ENCODE measurements at places on chromosomes 7 and 10.
A peak's percentile ranks its signal among the peaks of the same experiment; 100 is the strongest.

- no peak for DNase-seq
Observed at GRCh38 chr10:28939281-28940157, 262.2 kb downstream of the BAMBI start.

DNA sequence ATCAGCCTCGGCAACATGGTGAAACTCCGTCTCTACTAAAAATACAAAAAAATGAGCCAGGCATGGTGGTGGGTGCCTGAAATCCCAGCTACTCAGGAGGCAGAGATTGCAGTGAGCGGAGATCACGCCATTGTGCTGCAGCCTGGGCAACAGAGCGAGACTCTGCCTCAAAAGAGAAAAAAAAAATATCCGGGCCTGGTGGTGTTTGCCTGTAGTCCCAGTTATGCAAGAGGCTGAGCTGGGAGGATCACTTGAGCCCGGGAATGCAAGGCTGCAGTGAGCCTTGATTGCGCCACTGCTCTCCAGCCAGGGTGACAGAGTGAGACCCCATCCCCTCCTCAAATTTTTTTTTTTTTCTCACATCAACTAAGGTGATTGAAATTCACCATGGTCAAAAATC, 42.8 kb downstream of the CDC123 start:
- DNase-seq = no peak

DNA sequence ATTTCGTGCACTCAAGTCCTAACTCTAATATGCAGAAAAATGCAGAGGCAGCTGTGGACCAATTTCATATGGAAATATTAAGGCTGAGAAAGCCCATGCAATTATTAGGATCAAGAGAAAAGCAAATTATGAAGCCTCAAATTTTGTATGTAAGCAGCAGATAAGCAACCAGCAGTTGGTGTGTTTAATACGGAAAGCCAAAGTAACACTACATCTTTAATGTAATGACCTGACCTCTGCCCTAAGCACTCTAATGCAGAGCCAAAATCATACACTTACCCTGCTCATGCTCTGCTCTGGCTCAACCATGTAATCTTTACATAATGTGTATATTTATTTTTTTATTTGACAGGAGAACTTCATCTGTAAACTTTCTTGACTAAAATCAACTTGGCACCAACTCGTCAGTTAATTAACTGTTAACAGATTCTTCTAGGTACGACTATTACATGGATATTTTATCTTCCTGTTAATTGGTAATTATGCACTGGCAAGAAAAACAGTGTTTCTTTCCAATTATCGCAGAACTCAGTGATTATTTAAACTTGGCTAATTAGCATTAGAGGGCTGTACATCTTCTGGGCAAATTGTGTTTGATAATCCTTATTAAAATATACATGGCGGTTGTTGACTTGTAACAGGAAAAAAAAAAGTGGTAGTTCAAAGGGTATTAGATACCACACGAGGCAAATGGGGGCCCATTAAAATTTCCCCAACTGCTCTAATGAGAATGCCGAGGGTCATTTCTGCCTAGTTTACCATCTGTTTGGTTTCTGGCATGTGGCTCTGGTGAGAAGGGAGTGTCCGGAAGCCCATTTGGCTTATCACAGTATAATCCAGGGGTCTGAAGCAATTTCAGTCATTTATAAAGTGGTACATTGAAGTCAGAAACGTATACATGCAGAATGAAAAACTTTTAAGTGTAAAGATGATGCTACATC, 94.5 kb downstream of the RELN start:
- DNase-seq = peak; percentile 46

- no peak for DNase-seq
Observed at GRCh38 chr7:39407137-39407536, 159.1 kb upstream of the YAE1 start.

DNA sequence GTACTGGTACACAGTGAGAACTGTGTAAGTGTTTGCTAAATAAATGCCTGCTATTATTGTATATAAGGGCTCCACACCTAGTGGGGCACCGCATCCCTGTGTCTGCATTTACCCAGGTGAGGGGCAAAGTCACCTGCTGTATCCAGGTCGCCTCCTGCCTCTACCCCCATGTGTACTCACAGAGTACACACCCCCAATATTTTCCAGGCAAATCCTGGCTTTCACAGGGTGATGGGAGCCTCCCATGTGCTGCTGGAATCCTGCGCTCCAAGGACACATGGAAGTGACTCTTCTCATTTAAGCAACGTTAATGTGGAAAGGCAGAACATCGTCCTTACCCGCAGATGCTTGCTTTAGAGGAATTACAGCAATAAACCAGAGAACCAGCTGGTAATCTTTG, 48.2 kb downstream of the ARHGAP22 start:
- no peak for DNase-seq

- no peak for DNase-seq
Observed at GRCh38 chr7:11450281-11450680, 381.7 kb downstream of the THSD7A start.

DNA sequence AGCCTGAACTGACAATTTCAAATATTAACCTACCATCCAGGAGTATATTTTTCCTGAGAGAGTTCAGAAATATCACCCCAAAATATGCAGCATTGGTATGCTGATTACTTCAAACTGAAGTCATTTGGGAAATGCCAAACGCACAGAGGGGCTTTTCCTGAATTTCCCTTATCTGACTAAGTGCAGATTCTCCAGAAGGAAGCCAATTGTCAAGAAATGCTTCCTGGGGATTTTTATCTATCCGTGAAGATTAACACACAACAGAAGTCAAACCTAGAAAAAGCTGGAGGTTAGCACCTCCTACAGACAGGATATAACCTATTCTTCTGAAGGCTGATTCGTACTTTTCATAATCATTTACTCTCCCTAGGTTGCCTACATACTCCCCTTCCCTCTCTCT, 91.0 kb downstream of the AKR1D1 start:
- no peak for DNase-seq

DNA sequence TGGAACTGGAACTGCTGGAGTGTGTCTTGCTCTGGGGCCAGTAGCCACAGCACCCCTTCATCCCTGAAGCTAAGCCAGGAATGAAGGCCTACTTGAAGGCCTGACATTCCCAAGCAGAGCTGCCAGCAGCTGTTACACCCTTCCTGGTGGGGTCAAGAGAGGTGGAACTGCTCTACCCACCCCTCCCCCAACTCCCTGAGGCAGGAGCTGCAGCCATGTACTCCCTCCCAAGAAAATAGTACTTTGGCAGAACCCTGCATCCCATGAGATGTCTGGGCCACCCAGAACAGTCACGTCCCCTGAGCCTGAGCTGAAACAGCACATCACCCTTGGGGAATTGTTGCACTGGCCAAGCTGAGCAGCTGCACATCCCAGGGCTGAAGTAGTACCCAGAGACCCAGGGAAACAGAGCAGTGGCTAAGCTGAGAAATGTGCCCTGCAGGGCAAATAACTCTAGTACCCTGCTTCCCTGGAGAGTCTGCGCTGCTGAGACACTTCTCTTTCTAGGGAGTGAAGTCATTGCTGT, 63.4 kb upstream of the PLA2G12B start:
- no peak for DNase-seq

- peak; percentile 66 for DNase-seq
Observed at GRCh38 chr10:86960003-86960862, 1.8 kb downstream of the SNCG start.

DNA sequence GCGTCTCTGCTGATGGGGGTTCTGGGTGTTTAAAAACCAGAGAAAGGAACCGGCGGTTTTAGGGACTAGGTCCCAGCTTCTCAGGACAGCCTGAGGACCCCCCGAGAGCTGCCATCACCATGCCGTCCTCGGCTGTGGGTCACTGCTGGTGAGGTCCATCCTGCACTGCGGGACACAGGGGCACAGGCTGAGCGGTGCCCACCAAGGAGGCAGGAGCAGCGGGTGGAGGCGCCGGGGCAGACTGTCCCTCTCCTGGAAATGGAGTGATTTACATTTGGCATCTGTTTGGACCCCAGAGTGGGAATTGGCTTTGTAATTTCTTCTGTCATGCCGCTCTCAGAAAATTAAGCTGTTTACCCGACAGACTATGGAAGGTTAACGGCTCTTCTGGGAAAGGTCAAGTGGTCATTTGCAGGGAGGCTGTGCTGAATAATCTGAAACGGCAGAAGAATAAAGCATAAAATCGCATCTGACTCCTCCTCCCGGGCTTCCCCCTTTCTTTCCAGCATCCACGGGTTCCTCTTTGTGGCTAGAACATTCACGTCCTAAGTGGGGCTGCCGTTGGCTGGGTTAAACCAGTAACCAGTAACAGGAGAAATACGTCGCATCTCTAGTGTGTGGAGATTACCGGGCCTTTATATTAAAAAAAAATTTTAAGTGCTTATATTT, 31.7 kb downstream of the LHPP start:
- DNase-seq = no peak

DNA sequence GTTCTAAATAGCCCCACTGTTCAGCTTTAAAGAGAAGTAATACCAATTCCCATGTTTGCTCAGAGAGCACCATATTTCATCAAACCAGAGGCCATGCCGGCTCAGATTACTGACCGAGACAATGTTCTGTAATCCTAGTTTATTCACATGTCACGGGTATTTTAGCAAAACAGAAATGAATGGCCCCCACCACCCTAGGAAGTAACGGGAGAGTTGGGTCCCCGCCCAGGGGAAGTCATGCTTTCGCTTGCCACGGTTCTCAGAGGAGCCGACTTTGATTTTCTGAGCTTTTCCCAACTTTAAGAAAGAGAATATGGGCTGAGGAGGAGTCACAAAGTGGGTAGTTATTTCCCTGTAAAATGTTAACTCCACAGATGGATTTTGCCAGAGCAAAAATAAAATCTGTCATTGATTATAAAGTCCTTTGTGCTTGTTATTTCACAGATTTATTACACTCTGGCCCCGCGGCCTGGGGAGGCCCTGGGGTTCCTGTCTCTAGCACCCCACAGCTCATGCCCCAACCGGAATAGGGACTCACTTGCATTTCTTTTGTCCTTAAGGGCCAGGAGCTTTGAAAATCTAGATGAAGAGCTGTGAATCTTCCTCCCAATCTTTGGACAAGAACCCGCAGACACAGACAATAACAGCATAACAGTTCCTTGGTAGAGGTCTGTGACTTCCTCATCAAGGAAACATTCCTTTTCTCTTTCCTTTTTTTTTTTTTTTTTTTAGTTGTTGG, 3.7 kb upstream of the GDF10 start:
- DNase-seq = no peak

GRCh38 chr10:15293862-15294842, 76.9 kb downstream of the FAM171A1 start:
- peak; percentile 75 for DNase-seq

DNA sequence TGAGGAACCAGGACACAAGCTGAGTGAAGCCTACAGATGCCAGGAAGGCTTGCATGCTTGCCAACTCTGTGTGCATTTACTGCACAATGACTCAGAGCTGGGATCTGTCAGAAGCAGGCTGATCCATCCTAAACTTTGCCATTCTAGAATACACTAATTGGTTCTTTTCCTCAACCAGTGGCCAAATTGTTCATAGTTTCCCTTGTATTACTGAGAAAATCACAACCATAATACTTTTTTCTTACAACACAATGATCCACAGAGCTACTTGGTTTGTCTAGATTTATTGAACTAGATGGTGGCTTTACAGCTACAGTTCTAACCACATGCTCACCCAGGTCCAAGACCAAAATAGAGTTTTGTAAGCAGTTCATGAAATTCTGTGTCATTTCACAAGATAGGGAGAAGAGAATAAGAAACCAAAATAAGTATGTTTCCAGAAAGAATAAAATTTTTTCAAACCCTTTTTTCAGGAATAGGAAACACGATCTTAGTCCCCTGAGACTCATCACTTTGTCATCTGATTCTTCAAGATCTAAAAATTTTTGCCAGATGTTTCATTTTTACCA, 21.0 kb upstream of the LRRC17 start:
- peak; percentile 32 for DNase-seq

- no peak for DNase-seq
Observed at GRCh38 chr10:46311501-46311951, 24.7 kb downstream of the ANTXRL start.

- no peak for DNase-seq
Observed at GRCh38 chr10:124213471-124213870, 120.1 kb upstream of the CHST15 start.
